ENCODE measurements at places on chromosomes 3 and 15.

DNA sequence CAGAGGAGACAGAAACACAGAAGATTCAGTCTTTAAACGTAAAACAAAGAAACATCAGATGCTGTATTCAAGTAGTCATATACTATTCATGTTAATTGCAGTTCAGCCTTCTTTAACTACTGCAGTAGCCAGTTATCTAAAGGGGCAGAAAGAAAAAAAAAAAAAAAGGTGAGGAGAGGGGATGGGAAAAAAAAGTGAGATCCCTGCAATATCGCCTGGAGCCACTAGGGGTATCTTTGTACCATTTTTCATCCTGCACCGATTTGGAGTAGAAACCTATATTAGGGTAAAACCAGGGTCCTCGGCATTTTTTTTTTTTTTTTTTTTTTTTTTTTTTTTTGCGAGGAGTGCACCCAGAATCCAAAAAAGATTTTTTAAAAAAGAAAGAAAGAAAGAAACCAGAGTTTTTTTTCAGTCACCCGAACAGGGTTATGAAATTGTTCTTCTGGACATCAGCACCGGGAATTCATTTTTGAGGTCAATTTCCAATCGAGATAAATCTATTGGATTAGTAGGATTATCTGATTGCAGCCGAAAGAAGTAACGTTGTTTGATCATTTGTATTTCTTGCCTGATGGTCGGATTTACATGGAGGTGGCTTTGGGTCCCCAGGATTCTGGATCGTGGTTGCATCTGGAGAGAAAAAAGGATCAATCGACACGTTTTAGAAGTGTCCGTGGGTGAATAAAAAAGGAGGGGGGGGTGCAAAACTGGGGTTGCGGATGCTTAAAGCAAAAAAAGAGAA is 186.7 kb downstream of the NLGN1 start:
- no peak for DNase-seq

GRCh38 chr3:116425126-116425525 is 20.2 kb downstream of the LSAMP start:
- no peak for DNase-seq

- no peak for DNase-seq
These were observed 88.7 kb upstream of the ADPGK start for GRCh38 chr15:72872066-72872845.

GRCh38 chr3:120280566-120280965 is 4.5 kb downstream of the GPR156 start:
- DNase-seq = no peak

- DNase-seq = no peak
These were observed 428.3 kb downstream of the CNTN4 start for GRCh38 chr3:2526926-2527325.

GRCh38 chr3:36214460-36214859 is 165.8 kb upstream of the STAC start:
- DNase-seq = no peak

GRCh38 chr3:138241061-138241460 is 54.0 kb downstream of the ARMC8 start:
- DNase-seq = no peak

DNA sequence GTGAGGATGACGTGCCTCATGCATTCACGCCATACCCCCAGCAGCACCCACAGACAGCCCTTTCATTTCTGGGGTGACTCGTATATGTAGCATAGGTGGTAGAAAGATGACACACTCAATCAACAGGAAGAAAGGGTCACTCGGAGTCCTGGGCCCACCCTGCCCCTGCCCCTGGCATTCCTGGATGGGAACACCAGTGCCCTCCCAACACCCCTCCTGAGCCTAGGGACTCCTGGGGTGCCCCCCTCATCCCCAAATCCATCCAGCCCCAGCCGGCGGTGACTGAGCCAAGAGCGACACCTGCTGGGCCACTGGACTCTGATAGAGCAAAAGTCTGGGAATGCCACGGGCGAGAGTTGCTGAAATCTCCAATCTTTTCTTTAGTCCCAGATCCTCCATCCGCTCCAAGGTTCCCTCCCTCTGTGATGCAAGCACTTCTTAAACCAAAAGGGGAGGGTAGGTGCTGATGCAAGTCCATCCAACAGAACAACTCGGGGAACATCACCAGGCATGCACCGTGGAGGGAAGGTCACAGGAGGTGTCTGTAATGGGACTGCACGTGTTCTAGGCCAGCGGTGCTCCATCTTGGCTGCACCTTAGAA is 31.1 kb downstream of the ACAN start:
- peak; percentile 2 for DNase-seq

DNA sequence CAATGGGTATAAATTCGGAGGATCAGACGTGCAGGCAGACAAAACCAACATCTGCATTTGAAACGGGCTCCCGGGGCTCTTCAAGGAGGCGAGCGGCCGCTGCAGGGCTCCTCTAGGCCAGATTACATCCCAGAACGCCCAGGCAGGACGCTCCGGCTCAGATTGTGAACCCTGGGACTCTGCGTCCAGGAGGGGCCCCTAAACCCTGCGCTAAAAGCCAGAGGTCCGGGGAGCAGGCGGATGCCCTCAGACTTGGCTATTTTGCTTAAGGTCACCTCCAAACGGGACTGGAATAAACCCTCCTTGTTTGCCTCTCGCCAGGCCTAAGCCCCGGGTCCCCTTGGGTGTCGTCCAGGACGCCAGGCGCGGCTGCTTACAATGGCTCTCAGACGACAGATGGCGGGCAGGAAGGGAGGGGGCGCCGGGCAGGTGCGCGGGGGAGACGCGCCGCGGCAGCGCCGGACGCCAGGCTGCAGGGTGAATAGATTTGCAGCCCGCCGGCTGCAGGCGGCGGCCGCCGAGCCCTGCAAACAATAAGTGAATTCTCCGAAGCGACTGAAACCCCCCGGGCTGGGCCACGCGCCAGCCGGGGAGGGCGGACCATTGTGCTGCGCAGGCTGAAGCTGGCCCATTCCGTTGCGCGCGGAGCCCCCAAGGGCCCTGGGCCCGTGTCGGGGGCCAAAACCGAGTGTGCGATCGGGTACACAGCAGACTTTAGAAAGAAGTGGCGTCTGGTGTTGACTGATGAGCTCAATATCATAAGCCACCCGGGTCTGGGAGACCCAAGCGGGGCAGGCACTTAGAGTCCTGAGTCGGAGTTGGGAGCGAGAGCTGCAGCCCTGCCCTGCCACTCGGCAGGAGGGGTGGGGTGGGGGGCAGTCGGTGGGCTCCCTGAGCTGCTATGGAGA is 32.3 kb upstream of the AMOTL2 start:
- DNase-seq = no peak

GRCh38 chr3:31389939-31390338 is 142.8 kb upstream of the STT3B start:
- no peak for DNase-seq

GRCh38 chr3:159250961-159251360 is 449.1 kb downstream of the MFSD1 start:
- DNase-seq = no peak

- DNase-seq = no peak
These were observed 16.4 kb upstream of the BOC start for GRCh38 chr3:113194823-113195401.

- no peak for DNase-seq
These were observed 77.3 kb downstream of the WNT5A start for GRCh38 chr3:55409806-55410205.

GRCh38 chr3:141146979-141147470 is 84.6 kb upstream of the PXYLP1 start:
- no peak for DNase-seq

GRCh38 chr3:69290006-69290405 is 95.9 kb downstream of the FRMD4B start:
- DNase-seq = no peak

- DNase-seq = no peak
These were observed 312.3 kb downstream of the SV2B start for GRCh38 chr15:91412138-91412928.

GRCh38 chr3:14143271-14144225 is 18.7 kb downstream of the TMEM43 start:
- no peak for DNase-seq
